Activated CD4-positive, alpha-beta T cell treated with anti-CD3 and anti-CD28 coated beads, Interleukin-2, amount 50 U/mL, for 1 hour (primary cell): ENCODE measurements at places on chromosomes 2 and 18.

GRCh38 chr2:19812166-19812565 lies 89.6 kb downstream of the TTC32 start:
- DNase-seq: no peak

- DNase-seq: peak; percentile 57
Measured at GRCh38 chr2:217886720-217887309, 116.0 kb downstream of the TNS1 start.

- peak; percentile 20 for DNase-seq
Measured at GRCh38 chr18:23689031-23689615, at the start of gene LAMA3. LAMA3 (plus strand) TSS chr18:23689453; CDS start chr18:23689684, 231 bp downstream.

GRCh38 chr2:16824472-16824871 lies 158.8 kb upstream of the CYRIA start:
- DNase-seq: no peak

DNA sequence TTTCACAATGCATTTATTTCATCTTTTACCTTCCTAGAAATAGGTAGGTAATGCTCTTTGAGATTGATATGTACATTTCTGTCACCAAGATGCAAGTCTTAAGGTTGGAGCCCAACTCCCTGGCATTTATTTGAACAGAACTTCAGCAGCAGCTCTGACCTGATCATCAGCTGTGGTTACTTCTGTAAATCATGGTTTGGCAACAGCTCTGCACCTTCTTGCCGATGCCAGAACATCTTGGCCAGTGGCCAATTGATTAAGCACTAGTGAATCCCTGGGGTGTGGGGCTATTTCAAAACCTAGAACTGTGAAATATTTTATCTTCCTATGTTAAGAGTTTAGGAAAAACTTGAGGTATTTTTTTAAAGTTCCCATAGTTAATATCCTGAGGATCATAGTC lies 124.8 kb upstream of the NYAP2 start:
- DNase-seq: no peak

DNA sequence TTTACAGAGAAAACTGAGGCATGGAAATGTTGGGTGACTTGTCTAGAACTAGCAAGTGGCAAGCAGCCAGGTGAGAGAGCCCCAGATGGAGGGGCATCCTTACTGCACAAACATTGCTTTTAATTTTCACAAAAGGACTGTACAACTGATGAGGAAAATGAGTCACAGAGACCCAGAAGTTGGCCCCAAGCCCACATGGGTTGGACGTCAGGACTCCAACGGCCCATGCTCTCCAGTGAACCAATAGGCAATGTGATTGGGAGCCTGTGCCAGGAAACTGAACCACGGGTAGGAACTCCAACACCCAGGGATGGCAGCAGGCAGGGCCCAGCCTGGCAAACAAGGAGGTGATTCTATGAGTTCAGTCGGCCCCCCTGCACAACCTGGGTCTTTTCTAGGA lies 50.8 kb downstream of the PID1 start:
- DNase-seq: no peak

GRCh38 chr2:83162421-83162820 lies 1296.7 kb downstream of the SUCLG1 start:
- no peak for DNase-seq

- no peak for DNase-seq
Measured at GRCh38 chr2:31420936-31421335, 6.4 kb upstream of the XDH start.

- DNase-seq: no peak
Measured at GRCh38 chr18:60669938-60670337, 297.4 kb upstream of the MC4R start.

DNA sequence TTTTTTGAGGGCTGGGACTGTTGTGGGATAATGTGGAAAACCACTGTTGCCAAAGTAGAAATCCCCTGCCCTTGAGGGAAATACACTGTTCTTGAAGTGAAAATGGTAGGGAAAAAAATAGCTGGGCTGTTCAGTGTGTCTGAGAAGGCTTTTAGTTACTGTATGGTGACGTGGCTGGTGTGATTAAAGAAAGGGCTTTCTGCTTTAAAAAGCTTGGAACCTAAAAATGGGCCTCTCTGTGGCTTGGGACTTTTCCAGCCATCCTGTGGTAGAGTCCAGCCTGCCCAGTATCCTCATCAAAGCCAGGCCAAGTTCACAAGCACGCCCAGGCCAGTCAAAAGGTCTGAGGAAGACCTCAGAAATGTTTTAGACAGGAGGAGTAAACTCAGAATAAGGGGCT lies 6.8 kb downstream of the MGAT5 start:
- DNase-seq: no peak

- DNase-seq: no peak
Measured at GRCh38 chr2:37776487-37776886, 105.0 kb upstream of the CDC42EP3 start.

- no peak for DNase-seq
Measured at GRCh38 chr18:50614838-50615237, 55.0 kb downstream of the MAPK4 start.

DNA sequence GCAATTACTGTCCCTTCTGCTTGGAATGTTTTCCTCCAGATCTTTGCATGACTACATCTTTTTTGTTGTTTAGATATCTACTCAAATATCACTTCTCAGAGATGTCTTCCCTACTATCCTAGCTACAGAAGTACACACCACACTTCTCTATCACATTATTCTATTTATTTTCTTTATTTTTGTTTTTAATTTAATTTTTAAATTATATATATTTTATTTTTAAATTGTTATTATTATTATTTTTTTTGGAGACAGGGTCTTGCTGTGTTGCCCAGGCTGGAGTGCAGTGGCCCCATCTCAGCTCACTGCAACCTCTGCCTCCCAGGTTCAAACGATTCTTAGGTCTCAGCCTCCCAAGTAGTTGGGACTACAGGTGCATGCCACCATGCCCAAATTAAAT lies 106.7 kb downstream of the TAF4B start:
- no peak for DNase-seq

DNA sequence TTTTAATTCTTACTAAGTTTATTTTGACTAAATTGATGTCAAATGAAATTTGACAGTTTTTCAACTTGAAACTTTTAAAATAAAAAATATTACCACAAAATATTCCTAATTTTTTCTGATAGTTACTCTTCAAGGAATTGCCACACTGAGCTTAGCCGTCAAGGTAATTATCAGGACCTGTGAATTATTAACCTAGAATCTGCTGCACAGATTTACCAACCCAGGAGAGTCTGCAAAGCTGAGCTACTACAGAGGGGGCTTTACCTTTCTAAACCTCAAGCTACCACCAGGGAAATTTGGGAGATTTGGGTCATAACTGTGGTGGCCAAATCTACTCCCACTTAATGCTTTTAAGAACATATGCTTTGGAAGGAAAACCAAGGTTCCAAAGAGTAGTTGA lies 324.6 kb downstream of the CCDC178 start:
- DNase-seq: no peak

GRCh38 chr2:39718483-39718882 lies 52.8 kb downstream of the TMEM178A start:
- no peak for DNase-seq

- DNase-seq: no peak
Measured at GRCh38 chr2:60523963-60524362, 29.5 kb downstream of the BCL11A start.

- DNase-seq: peak; percentile 56
Measured at GRCh38 chr18:79988071-79988450, 302 bp downstream of the TXNL4A start.

GRCh38 chr2:209391776-209392401 lies 32.0 kb upstream of the MAP2 start:
- no peak for DNase-seq

GRCh38 chr2:40043191-40043590 lies 264.1 kb upstream of the THUMPD2 start:
- DNase-seq: no peak

DNA sequence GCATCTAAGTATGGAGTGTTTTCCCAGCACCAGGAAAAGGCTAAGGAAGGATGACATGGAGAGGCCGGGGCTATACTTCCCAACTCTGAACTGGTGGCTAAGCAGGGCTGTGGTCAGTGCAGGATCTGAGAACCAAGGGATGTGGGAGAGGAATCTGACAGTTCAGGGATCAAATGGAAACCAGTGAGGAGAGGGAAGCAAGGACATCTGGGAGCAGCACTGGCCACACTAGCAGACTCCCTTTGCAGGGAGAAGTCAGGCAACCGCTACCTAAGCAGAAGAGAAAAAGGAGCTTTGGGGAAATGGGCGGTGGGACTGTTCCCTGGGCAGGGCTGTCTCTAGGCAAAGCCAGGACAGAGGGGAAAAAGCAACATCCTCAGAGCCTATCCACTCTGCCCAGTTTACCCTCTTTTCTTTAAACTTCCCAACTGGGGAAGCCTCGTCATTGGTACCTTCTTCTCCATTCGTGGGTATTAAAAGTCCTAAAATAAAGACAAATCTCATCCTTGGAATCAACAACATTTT lies 105.8 kb upstream of the MEIS1 start:
- no peak for DNase-seq

- DNase-seq: no peak
Measured at GRCh38 chr2:127637725-127638252, 8.2 kb upstream of the GPR17 start.

DNA sequence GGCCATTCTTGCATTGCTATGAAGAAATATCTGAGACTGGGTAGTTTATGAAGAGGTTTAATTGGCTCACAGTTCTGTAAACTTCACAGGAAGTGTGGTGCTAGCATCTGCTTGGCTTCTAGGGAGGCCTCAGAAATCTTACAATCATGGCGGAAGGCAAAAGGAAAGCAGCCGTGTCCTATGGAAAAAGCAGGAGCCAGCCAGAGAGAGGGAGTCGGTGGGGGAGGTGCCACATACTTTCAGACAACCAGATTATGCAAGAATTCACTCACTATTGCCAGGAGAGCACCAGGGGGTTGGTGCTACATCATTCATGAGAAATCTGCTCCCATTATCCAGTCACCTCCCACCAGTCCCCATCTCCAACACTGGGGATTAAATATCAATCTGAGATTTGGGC lies 64.1 kb downstream of the CPS1 start:
- DNase-seq: no peak

GRCh38 chr18:64287926-64288325 lies 139.0 kb upstream of the LINC00305 start:
- DNase-seq: no peak
